ENCODE measurements at places on chromosomes 2 and 18. TPM values are rescaled to one million over a fixed set of nuclear protein-coding genes. Genes with fewer than 3 reads are reported as not detected.

The LIMS4 gene
- 0.07 TPM for total RNA-seq

The QPCT gene
- total RNA-seq, result 1.1 TPM

DNA sequence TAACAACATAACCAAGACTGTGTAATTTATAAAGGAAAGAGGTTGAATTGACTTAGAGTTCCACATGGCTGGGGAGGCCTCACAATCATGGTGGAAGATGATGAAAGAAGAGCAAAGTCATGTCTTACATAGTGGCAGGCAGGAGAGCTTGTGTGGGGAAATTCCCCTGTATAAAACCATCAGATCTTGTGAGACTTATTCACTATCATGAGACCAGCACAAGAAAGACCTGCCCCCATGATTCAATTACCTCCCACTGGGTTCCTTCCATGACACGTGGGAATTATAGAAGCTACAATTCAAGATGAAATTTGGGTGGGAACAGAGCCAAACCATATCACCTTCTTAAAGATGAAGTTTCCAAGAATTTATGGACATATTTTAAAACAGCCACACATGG, 2.5 kb upstream of the IL36RN start:
- no peak for DNase-seq

GRCh38 chr2:8252997-8253694, 428.7 kb upstream of the ID2 start:
- DNase-seq, result no peak

GRCh38 chr18:72107647-72108383, 436.3 kb downstream of the CBLN2 start:
- peak; percentile 15 for DNase-seq

Data from H7 (cell line).